ENCODE measurements at places on chromosomes 2 and 18.

- DNase-seq, result no peak
Measured at GRCh38 chr2:238420442-238420841, 6.3 kb upstream of the ASB1 start.

- DNase-seq, result no peak
Measured at GRCh38 chr18:75879196-75879595, 451.7 kb upstream of the SMIM21 start.

GRCh38 chr2:56184500-56185011 is 766 bp downstream of the CCDC85A start:
- no peak for DNase-seq

DNA sequence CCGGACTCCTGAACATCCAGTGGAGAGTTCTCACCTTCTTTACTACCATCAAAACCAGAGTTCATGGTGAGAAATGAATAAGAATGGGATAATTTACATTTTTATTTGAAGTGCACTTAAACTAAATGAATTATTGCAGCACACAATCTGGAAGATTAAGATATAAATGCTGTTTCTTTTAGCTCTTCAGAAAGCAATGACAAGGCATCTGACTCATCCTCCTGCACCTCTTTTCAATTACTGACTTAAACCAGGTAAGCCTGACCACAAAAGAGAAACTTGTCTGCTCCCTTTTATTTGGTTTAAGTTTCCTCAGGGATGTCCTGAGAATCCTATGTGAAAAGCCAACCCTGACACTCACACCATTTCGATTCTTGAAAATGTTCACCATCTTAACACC is 720 bp upstream of the DSC2 start:
- DNase-seq, result no peak

- DNase-seq, result no peak
Measured at GRCh38 chr2:217642944-217643343, 359.9 kb downstream of the TNS1 start.

Measured in GM18507 (cell line).